COLO829 (cell line): ENCODE measurements at places on chromosomes 13 and 19.

DNA sequence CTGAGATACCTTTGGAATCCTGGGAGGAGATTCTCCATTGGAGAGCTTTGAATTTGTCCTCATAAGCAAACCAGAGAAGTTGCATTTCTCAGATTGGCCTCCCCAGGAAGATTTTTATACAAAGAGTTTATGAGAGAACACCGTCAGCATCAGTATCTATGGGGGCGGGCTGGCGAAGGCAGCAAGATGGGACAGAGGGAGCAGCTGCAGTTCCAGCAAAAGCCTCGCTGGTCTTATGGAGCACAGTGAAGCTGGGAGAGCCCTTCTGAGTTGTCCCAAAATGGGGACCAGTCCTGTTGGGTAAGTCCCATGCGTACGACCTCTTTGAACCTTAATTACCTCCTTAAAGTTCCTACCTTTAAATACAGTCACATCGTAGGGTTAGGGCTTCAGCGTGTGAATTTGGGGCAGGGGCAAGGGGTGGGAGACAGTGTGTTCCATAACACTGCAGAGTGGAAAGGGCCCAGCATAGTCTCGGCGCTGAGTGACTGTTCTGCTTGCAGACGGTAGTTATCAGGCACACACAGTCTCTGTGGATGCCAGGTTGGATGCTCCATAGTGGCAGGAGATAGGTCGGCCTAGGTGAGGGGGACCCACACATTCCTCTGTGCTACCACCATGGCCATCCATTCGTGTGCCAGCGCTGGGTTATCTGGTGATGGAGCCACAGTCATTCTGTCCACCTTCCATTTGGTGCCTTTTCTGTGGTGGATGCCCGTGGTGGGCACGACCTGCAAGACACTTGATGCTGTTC, 34.9 kb upstream of the GPR183 start:
- no peak for DNase-seq

GRCh38 chr19:8036434-8037099, 16.0 kb upstream of the CCL25 start:
- no peak for DNase-seq

- no peak for DNase-seq
Observed at GRCh38 chr13:65915195-65915594, 1314.9 kb downstream of the PCDH9 start.

DNA sequence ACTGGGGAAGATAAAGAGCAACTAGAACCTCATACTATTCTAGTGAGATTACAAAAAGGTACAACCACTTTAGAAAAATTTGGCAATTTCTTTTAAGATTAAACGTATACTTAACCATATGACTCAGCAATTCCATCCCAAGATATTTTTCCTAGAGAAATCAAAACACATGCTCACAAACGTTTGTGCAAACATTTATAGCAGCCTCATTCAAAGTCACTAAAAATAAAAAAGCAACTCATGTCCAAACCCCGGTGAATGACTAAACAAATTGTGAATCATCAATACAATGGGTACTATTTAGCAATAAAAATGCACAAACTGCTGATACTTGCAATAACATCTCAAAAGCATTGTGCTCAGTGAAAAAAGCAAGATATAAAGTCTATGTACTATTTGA, 121.5 kb downstream of the FRY start:
- no peak for DNase-seq

GRCh38 chr13:76756451-76756850, 129.8 kb downstream of the KCTD12 start:
- no peak for DNase-seq

- no peak for DNase-seq
Observed at GRCh38 chr13:27929868-27930267, 10.1 kb downstream of the PDX1 start.

DNA sequence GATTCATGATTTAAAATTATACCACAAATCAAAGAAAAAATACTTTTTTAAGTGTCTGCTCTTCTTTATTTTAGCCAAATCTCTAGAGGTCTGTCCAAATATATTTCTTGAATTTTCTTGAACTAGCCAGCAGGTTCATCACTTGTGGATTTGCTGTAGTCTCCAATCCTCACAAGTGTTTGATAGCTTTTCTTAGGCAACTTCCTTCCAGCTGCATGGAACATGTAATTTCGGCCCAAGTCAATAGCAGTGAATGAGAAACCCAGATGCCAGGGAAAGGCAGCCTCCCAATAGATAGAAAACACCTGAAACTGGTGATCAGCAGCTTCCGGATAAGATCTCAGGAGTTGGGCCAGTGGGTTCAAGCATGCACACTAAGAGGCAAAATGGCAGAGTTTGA, 15.6 kb upstream of the RNASEH2B start:
- no peak for DNase-seq

GRCh38 chr19:7953576-7953975, 10.1 kb upstream of the TIMM44 start:
- DNase-seq: no peak

GRCh38 chr13:60090574-60090973, 73.2 kb downstream of the DIAPH3 start:
- no peak for DNase-seq

- DNase-seq: no peak
Observed at GRCh38 chr13:106701771-106702341, 133.9 kb upstream of the ARGLU1 start.
